ENCODE measurements at places on chromosomes 12 and 14. TPM values are rescaled to one million over a fixed set of nuclear protein-coding genes. Genes with fewer than 3 reads are reported as not detected.

DNA sequence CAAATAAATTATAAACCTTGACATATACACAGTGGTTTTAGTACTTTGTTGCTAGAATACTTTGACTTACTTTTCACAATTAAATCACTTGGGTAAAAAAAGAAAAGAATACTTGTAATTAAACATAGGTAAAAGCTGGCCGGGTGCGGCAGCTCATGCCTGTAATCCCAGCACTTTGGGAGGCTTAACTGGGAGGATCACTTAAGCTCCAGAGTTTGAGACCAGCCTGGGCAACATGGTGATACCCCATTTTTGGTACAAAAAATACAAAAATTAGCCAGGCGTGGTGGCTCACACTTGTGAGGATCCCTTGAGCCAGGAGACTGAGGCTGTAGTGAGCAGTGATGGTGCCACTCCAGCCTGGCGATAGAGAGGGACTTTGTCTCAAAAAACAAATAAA is 7.8 kb downstream of the STX2 start:
- DNase-seq, result no peak

DNA sequence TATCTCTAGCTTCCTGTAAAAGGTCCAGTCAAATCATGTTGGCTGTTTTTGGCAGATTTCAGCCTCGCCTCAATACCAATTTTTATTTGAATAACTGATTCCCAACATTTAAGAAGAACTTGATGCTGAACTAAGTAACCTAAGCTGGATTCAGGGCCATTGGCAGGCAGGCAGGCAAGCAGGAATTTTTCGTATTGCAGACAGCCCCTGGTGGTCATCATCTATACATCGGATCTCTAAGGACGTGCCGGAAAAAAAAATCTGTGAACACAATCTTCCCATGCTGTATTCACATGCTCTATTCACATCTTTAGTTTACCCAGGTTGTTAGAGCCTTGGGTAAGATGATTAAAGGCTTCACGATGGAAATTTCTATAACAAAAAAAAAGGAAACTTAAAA is 7.0 kb downstream of the VCPKMT start:
- no peak for DNase-seq

GRCh38 chr14:102194856-102195255 is 55.2 kb downstream of the WDR20 start:
- no peak for DNase-seq

DNA sequence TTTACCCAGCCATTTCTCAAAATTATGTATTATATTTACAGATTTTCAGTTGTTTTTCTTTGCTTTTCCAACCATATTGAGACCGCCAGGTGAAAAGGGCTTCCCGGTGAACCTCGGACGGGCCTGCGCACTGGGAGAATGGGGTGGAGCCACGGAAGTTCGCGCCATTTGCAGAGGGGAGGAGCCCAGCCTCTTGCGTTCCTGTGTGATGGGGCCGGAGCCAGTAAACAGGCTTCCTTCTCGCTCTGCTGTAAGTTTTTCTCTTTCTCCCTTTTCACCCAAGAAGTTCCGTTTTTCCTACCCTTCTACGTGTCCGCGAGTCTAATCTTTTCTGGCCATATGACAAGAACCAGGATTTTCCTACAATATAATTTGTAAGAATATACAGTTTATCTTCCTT is 1108.8 kb upstream of the SEL1L start:
- DNase-seq, result no peak

KLRC1 gene
- total RNA-seq, result 0.80 TPM

TPH2 gene
- total RNA-seq, result not detected
